ENCODE measurements at places on chromosomes 2 and 18.

GRCh38 chr2:12430407-12431133 lies 286.2 kb upstream of the TRIB2 start:
- peak; percentile 56 for DNase-seq

- no peak for DNase-seq
Observed at GRCh38 chr2:43415592-43415991, 180.2 kb downstream of the THADA start.

DNA sequence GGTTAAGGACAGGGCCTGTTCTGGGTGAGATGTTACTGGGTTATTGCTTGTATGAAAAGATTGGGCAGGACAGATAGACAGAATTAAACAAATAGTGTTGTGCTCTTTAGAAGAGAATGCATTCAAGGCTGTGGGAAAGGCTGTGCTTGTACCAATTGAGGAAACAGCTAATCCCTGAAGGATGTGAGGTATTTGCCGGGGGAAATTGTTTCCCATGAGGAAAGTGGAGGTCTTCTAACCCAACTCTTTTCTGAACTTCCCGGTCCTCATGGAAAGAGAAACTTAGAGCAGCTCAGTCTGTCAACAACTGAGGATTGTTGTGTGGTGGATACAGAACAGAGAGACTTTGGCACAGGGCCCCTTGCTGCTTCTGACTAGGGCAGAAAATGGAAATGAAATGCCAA lies 9.5 kb downstream of the SLC1A4 start:
- no peak for DNase-seq

DNA sequence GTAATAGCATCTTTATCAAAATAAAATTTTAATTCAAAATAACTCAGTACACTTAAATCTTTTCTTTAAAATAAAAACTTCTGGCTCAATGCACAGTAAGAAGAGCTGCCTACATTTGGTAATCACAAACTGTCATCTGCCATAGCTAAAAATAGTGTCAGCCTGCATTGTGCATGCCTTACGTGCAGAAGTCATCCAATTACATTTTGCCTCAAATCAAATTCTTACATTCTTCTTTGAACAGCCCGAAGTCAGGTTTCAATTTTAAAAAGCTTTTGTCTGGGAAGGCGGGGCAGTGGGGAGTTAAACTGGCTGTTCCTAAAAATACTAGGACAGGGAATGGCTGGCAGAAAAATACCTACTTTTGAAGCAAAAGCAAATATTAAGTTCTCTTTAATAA lies 51.1 kb downstream of the RTN4 start:
- DNase-seq, result no peak

GRCh38 chr2:200338692-200339091 lies 32.2 kb downstream of the SPATS2L start:
- DNase-seq, result no peak

DNA sequence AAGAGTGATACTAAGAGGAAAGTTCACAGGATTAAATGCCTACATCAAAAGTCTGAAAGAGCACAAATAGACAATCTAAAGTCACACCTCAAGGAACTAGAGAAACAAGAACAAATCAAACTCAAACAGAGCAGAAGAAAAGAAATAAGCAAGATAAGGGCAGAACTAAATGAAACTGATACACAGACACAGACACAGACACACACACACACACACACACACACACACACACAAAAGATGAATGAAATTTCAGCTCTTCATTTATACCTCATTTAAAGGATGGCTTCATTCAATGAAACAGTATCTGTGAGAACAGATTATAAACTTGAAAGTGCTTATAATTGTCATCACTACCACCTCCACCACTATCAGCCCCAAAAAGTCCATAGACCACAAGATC lies 428.9 kb downstream of the MBD2 start:
- DNase-seq, result no peak

- no peak for DNase-seq
Observed at GRCh38 chr2:41896186-41896846, 151.5 kb upstream of the PKDCC start.

DNA sequence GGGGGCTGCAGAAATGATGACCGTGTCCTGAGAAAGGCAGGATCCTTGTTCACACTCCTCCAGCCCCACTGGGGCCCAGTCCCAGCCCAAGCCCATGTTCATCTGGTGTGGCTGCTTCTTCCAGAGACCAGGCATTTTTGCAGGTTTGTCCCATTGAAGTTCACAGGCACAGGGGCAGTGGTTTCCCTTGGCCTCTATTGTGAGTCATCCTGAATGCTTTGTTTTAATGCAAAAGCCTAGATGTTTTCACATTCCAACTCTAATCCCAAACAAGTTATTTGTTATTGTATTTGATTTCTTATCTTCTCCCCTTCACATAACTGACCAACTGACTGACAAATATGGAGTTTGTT lies 426.4 kb upstream of the ID2 start:
- DNase-seq, result no peak

- DNase-seq, result no peak
Observed at GRCh38 chr18:53004798-53005197, 664.8 kb downstream of the DCC start.

GRCh38 chr2:73156539-73157124 lies 43.9 kb upstream of the RAB11FIP5 start:
- DNase-seq, result peak; percentile 84

- DNase-seq, result no peak
Observed at GRCh38 chr2:98571796-98572195, 36.5 kb downstream of the COA5 start.

DNA sequence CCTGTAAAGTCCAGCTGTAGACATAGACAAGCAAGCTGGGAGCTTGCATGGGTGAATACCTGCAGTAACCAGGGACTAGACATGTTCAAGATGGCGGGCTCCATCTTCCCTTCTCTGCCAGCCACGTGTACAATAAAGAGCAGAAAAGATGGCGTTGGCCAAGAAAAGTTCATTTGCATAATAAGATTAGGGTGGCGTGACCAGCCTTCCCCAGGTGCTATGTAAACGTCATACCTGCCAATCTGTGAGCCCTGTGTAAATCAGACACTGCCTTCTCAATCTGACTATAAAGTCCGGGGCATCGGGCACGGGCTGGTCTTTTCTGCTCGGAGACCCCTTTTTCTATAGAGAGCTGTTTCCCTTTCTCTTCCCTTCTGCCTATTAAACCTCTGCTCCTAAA lies 101.6 kb upstream of the XPO1 start:
- no peak for DNase-seq

- DNase-seq, result no peak
Observed at GRCh38 chr2:99550368-99550767, 60.6 kb upstream of the REV1 start.

DNA sequence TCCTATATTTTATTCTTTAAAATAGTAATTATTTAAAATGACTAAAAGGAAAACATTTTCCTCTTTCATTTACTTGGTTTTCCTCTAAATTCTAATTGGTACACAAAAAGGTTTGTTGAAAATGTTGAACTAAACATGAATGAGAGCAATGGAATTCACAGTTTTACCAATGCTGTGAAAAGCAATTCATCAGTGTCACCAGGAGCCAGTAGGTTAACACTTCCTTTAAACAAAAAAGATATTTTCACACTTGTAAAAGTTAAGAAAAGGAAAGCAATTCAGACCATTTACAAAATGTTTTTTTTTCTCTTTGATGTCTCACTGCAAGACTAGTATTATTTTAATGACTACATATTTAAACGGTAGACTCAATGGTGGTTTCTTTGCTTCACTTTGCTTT lies 341.6 kb downstream of the RIT2 start:
- no peak for DNase-seq

- no peak for DNase-seq
Observed at GRCh38 chr18:57951999-57952774, 91.8 kb upstream of the NEDD4L start.

DNA sequence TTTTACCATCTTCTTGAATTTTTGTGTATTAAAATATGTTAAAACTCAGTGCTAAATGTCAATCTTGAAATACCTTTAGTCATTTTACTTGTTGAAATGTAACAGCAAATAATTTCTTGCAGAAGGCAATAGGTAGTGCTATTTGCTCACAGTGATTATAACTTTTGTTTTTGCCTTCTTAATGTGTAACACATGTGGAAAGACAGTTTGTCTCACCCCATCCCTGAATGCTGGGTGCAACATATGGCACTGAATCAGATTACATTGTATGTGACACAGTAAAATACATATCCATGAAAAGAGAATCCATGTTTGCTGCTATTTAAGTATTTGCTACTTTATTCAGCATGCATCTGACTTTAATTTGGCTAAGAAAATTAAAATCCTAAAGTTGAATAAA lies 35.3 kb downstream of the FRZB start:
- DNase-seq, result no peak

DNA sequence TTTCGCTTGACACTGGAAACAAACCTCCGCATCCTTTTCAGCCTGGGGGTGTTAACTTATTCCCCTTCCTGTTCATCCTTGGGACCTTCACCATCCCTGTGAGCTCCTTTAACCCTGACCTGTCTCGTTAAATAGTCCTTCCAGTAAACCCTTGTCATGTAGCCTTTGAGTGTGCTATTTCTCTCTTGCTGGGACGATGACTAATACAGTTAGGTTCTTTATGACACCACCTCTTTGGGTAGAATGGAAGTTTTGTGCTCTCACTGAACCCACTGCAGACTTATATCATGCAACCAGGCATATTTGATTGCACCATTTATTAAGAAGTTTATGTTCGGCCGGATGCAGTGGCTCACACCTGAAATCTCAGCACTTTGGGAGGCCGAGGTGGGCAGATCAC lies 40.5 kb upstream of the GAREM1 start:
- no peak for DNase-seq

DNA sequence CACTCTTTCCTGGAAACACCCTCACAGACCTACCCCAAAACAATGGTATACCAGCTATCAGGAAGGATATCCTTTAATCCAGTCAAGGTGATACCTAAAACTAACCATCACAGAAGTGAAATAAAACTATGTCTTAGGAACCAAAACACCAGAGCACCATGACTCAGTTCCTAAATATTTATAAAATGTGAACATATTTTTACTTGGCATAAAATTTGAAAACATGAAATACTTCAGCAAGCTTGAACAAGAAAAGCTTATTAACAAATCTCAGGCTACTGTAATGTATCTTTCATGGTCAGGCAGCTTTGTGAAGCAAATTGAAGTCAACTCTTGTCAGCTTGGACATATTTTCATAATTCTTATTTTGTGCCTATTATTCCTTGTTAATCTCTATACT lies 440.8 kb upstream of the CDH20 start:
- DNase-seq, result no peak

DNA sequence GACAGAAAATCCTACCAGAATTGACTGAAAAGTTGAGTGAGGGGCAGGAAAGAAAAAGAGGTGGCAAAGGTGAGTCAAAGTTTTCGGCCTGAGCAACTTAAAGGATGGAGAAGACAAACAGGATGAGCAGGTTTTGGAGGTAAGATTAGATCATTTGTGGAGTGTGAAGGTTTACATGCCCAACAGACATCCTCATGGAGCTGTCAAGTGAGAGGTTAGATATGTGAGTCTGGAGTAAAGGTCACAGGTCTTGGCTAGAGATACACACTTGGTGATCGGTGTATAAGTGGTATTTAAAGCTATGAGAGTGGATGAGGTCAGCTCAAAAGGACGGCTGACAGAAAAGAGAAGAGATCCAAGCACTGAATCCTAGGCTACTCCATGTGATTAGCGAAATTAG lies 11.1 kb upstream of the MYL12A start:
- DNase-seq, result no peak

- DNase-seq, result no peak
Observed at GRCh38 chr2:241598487-241598886, 38.5 kb downstream of the THAP4 start.

DNA sequence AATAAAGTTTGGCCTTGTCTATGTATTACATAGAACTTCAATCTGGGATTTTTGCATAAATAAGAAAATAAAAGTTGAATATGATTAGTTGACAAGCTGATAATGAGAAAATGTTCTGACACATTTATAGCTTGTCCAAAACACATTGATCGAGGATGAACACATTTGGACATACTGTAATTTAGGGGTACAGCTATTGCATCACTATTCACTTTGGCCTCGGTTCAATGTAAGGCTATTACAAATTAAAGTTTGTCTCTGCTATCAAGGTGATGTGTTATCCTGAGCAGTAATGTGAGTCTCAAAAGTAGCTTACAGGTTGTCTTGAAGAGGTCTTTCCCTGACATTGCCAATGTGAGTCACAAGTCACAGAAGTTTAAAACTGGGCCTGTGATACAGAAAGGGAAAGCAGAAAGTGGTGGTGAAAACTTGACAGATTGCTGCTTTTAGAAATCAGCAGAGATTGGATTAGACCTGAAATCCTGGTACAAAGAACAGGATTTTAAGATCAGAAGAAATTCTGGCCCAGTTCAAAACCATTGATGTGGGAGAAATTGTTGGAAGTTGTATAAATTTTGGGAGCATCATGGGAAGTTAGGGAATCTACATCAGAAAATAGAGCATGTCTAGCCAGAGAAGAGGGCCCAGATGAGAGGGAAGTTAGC lies 674.1 kb downstream of the NYAP2 start:
- no peak for DNase-seq

- DNase-seq, result no peak
Observed at GRCh38 chr2:11213090-11213638, 57.9 kb downstream of the SLC66A3 start.

GRCh38 chr2:219772103-219772635 lies 144.7 kb downstream of the SLC4A3 start:
- peak; percentile 17 for DNase-seq

DNA sequence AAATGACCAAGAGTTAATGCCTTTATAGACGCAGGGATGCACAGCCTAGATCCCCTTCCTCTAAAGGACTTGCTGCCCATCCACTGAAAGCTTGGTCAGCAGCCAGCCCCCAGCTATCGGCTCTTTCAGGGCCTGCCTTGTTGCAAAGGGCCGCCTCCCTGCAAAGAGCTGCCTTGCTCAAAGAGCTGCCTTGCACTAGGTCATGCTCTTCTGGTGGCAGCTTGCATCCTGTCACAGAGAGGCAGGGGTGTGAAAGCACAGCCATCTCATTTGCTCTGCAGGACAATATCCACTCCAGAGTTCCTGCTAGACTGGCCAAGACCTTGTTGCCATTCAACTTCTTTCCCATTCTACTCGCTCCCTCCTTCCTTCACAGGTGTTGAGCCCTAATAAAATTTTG lies 137.1 kb downstream of the MCFD2 start:
- no peak for DNase-seq

DNA sequence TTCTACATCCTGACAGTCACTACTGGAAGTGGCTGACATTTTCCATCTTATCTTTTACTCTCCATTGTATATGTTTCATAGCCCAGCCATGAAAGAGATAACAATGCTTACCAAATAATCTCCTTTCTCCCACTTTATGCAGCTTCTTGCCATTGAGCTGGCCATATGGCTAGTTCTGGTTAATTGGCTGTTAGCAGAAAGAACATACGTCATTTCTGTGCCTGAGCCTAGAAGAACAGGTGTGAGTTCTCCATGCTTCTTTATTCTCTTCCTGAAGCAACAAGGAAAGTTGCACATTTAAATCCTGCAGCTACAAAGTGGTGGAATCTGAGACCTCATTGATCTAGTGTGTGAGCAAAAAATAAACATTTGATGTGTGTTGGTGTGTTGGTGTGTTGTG lies 82.0 kb upstream of the FSHR start:
- no peak for DNase-seq

DNA sequence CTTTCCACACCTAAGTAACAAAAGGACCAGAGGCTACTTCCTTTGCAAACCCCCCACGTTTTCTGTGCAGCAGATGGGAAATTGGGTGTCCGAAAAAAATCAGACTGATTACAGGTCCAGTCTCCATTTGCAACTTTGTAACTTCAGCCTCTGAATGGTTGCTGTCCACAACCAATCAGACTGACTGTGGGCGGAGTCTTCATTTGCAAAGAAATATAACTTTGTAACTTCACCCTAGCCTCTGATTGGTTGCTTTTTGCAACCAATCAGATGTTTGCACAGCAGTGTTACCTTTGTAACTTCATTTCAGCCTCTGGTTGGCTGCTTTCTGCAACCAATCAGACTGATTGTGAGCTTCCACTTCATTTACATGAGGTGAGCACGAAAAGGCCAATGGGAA lies 27.8 kb upstream of the CACNB4 start:
- no peak for DNase-seq

All from kidney (tissue), 22 donors.